ENCODE measurements at places on chromosomes 1 and 21.
A peak's percentile ranks its signal among the peaks of the same experiment; 100 is the strongest.

- peak; percentile 58 for DNase-seq
These were observed 2.6 kb upstream of the TOR3A start for GRCh38 chr1:179079113-179079761.

DNA sequence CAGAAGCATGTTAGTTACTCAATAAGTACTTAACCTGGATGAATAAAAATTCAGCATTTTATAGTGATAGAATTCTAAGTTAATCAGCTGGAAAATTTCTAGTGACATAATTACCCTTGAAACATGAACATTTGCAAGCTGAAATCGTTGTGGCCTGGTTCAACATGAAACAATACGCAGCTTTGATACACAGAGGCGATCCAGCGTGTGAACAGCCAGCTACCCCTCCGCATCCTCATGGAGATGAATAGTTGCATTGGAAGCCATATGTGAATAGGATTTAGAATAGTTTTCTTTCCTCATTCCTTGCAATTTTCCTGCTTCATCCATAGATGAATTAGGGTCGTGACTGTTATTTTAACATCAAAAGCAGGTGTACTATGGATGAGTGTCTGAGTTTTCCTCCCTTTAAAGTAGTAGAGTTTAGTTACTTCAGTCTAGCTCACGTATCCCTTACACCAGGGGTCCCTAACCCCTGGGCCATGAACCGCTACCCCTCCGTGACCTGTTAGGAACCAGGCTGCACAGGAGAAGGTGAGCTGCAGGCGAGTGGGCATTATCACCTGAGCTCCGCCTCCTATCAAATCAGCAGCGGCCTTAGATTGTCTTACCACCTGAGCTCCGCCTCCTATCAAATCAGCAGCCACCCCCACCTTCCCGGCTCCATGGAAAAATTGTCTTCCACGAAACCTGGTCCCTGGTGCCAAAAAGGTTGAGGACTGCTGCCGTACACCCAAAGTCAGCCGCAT lies 6.2 kb upstream of the TARBP1 start:
- DNase-seq = no peak

DNA sequence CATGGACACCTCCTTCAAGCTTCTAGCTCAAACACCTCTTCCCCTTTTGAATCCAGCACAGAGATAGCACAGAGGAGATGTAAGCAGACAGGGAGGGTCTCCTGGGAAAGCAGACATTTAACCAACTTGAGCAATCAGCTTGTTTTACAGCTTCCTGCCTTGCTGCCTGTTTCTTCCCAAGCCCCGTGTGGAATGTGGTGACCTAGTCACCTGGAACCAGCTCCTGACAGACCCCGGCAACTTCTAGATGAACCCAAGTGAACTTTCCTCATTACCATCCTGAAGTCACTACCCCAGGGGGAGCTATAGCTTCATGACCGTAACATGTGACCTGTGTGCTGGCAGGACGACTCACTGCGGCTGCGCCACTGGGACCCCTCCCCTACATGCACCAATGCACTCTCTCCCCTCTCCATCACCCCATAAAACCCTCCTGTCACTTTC lies 24.1 kb upstream of the TTF2 start:
- DNase-seq = no peak

DNA sequence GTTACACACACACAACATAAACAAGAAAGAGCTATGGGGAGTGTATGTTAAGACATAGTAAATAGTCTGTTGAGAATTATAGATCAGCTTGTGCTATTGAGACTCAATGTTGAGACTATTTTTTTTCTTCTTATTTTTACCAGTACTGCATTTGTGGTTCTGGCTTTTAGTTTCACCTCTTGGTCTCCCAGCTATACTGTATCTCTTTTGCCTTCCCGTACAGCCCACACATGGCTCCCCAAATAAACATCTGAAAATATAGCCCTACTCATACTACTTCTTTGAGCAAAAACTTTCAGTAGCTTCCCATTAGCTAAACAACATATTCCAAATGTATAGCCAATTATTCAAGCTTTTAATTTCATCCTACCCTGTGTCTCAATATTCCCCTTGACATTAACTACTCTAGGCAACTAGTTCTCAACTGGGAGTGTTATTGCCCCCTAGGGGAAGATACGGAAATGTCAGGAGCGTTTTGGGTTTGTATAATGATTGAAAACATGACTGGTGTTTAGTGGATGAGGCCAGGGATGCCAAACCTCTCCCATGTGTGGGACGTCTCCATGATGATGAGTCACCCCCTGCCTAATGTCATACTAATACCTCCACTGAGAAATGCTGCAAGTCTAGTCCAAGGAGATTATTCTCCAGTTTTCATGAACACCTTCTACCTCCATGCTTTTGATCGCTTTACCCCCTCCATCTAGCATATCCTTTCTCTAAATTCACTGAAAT lies 6.8 kb downstream of the RPE65 start:
- no peak for DNase-seq

DNA sequence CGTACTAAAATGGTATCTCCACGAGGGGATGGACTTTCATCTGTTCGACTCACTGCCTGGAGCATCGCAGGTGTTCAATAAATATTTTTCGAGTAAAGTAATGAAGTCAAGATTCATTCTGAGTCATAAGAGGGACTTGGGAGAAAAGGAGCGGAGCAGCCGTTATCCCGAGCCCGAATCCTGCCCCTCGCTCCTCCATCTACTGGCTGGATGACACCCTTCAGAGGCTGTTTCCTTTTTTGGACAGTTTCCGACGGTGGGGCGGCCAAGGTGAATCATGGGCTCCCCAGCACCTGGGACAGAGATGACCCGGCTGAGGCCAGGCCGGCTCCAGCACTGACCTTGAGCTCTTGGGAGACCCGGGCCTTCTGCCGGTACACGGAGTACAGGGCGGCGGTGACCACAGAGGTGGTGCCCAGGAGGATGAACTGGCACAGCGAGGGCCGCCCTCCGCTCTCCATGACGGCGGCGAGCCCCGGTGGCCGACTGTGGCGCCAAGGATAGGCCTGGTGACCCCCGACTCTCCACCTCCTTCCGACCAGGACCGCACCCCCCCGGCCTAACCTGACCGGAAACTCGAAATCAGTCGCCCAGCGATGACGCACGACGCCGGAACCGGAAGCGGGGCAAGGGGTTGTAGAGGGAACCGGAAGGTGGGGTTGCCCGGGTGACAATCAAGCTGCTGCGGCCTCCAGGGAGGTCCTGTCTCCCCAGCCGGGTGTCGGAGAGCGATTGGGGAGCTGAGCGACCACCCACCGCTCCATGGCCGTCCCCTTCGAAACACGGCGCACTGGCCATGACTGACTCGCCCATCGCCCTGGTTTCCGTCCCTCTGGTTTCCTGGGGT lies at the start of gene MUL1:
Gene MUL1, minus strand, starts transcription at position 588 of the 847 bp plus-strand sequence. Its CDS starts 127 bp downstream, at position 461.
- peak; percentile 50 for DNase-seq

GRCh38 chr1:25223471-25223870 lies 8.8 kb downstream of the SYF2 start:
- no peak for DNase-seq

DNA sequence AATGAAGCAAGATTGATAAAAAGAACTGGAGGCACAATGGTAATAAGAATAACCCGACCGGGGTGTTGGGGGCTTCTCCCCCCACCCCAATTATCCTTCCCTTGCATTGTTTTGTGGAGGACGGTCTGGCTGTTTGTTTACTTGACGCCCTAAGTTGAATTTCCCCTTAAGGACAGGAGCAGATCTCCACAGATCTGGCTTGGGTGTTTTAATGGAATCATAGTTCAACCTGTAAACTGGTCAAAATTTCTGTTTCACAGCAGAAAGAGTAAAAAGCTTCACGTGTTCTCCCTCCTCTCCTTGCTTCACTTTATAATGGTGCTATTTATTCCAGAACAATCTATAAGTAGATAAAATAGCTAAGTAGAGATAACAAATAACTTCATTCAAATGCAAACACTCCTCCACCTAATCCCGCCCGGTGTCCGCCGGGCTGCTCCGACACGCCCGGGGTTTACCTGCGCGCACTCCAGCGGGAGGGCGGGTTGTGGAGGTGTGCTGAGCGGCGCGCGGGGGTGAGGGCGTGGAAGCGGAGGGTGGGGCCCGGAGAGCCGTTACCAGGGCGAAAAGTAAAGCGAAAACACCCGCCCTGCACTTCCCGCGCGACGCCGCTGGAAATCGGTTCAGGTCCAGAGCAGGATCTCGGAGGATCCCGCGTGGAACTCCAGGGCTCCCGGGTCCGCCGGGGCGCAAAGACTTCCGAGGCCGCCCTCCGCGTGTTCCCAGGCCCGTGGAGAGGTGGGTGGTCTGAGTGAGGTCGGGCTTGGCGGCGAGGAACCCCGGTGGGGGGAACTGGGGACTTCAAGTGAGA lies 2.0 kb upstream of the ATF3 start:
- DNase-seq = no peak

All from SK-N-MC (cell line).